ENCODE measurements at places on chromosomes 6 and 20.

- DNase-seq = no peak
Observed at GRCh38 chr6:88380083-88380482, 213.9 kb upstream of the CNR1 start.

DNA sequence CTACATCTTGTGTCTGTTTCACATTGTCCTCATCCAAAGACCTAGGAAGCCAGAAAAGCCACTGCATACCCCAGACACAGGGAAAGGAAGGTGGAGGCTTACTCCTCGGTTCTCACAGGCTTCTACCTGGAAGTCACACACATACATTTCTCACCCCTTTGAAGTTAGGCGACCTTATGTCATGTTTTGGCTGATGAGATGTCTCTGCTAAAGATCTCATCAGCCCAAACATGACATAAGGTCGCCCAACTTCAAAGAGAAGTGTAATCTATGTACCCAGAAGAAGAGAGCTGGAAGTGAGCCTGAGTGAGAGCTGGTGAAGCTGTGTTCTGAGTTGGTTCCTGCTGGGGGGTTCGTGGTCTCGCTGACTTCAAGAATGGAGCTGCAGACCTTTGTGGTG, 47.5 kb upstream of the SLC22A23 start:
- no peak for DNase-seq

- DNase-seq = no peak
Observed at GRCh38 chr6:29509239-29509638, 21.5 kb upstream of the MAS1L start.

- DNase-seq = no peak
Observed at GRCh38 chr6:142374965-142375733, 73.3 kb downstream of the ADGRG6 start.

- DNase-seq = no peak
Observed at GRCh38 chr6:121917263-121917829, 481.9 kb downstream of the GJA1 start.

DNA sequence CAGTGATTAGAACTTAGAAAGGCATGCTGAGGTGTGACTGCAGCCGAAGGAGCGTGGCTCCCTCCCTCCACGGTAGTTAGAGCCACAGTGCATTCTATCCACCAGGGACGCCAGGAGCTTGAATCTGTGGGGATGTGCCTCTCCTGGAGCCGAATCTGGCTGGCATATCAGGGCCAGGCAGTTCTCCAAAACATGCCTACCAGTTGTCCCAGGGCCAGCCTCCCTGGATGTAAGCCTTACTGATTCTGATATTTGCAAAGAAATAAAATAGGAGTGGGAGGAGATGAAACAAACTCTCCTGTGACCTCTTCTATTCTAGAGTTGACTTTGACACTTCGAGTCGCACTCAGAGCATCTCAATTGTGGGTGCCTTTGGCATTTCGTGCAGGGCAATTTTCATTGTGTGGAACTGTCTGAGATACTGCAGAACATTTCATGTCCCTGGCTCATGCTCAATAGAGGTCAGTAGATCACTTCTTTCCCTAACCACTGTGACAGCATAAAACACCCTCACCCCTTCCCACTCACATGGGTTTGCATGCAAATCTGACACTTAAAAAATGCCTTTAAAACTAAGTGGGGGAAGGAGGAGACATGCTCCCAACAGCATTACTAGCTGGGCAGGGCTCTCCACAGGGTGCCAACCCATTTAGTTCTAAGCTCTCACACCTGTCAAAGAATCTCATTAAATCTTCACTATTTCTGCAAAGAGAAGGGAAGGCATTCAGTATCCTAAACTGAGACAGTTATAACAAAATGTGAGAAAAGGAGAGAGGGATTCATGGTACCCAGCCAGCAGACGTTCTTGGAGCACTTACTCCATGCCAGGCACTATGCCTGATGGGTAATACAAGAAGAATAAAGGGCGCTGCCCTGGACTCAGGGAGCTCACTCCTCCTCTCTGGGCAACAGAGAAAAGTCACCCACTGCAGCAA, 378.9 kb downstream of the PREX1 start:
- DNase-seq = no peak

DNA sequence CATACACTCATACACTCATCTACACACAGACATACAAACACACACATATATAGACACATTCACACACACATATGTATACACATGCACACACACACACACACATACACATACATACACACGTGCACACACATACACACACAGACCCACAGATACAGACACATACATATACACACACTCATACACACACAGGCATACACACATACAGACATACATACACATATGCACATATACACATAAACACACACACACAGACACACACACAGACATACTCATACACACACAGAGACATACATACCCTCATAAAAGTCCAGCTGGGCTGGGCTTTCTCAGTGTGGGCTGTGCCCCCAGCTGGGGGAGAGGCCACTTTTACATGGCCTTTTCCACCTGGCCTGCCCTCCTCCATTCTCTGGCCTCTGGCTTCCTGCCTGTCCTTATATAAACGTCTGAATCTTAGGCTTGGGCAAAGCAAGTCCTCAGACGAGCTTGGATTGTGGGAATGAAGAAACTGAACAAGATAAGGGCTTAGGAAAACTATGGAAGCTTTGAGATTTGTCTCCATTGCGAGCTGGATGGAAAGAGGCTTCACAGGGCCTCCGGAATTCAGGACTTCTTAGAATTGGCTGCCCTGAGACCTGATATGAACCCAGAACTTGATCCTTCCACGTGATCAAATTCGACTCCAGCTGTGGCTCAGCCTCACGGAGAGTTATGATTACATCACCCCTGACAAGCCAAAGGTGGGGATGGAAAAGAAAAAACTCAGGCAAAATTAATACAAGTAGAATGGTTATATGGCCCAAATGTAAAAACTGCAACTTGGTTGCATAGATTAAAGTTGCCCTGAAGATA, 22.5 kb upstream of the CST3 start:
- peak; percentile 61 for DNase-seq

DNA sequence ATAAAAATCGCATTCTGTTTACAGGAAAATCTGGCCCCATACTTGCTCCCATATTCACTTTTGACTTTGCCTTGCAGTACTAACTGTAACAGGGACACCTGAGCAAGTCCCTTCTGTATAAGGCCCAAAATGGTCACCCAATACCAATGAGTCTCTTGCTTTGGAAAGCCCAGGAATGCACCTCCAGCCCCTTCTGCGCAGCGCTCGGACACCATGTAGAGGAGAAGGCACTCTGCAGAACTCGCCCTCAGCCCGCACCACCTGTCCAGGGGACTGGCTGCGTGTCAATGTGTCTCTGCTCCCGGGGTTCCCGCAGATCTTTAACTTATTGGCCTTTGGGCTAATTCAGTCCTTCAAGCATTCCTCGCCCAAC, 746 bp upstream of the PRND start:
- DNase-seq = no peak

- DNase-seq = no peak
Observed at GRCh38 chr6:12991435-12991834, 274.9 kb downstream of the PHACTR1 start.

- DNase-seq = no peak
Observed at GRCh38 chr6:157235600-157236039, 87.7 kb downstream of the TMEM242 start.

DNA sequence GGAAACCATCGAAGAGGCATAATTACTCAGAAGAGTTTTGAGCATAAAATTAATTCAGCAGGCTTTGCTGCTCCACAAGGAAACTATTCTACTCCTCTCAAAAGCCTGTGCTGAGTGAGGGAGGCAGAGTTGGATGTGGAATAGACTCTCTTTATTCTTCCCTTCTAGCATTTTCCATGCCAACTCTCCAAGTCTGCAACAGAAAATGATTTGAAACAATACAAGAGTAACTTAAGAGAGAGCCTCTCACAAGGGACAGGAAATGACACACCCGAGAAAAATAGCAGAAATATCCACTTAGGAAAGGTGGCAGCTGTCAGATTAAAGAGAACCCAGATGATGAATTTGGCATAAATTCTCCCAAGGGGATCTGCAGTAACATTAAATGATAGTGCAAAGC, 26.3 kb upstream of the LAMP5 start:
- DNase-seq = no peak

- DNase-seq = no peak
Observed at GRCh38 chr6:126040394-126040793, 54.1 kb downstream of the TRMT11 start.

- no peak for DNase-seq
Observed at GRCh38 chr6:7805850-7806214, 79.9 kb downstream of the BMP6 start.

DNA sequence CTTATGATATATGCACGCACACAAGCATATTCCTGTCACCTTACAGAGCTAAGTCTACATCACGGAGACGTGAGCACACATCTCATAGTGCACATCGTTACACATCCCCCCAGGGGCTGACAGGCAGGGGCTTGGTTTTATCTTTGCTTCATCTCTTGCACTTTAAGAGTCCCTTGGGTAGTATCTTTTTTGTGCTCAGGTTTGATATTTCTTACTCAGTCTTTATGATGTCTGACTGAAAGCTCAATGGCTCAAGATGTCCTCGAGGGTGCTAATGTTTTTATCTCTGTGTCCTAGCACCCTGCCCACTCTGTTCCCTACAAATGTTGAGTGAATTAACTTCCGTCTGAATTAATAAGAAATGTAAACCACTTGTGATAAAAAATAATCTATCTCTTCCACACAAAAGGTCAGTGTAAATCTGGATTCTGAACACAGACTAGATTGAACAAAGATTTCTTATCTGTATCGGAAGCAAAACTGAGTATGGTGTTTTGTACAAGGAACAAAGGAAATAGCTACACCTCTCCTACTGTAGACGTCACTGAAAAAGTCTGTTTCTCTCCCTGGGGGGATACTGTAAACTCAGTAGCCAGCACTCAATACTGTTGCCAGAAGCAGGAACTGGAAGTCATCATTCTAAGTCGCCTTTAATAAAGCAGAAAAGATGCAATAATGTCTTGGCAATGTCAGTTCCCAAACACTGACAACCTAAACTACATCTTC, 195.1 kb downstream of the PRKN start:
- no peak for DNase-seq

- no peak for DNase-seq
Observed at GRCh38 chr6:7239590-7239948, 73.4 kb downstream of the SSR1 start.

GRCh38 chr6:150783813-150784212, 81.7 kb upstream of the MTHFD1L start:
- DNase-seq = no peak

- no peak for DNase-seq
Observed at GRCh38 chr6:149359440-149359839, 40.6 kb upstream of the SUMO4 start.

DNA sequence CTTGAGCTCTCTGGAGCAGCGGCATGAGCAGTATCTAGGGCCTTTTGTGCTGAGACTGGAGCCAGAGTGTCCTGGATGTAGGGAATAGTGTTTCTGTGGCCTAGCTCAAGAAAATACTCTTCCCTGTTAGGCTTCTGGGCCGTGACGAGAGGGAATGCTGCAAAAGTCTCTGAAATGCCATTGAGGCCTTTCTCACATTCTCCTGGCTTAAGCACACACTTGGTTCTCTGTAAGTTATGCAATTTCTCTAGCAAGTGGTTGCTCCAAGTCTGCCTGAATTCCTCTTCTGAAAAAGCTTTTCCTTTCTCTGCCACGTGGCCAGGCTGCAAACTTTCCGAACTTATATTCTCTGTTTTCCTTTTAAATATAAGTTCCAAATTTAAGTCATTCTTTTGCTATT, 744.4 kb downstream of the GRIK2 start:
- DNase-seq = no peak

- no peak for DNase-seq
Observed at GRCh38 chr6:25487012-25487411, 165.0 kb upstream of the SCGN start.

GRCh38 chr6:104599821-104600638, 259.7 kb downstream of the HACE1 start:
- DNase-seq = no peak

DNA sequence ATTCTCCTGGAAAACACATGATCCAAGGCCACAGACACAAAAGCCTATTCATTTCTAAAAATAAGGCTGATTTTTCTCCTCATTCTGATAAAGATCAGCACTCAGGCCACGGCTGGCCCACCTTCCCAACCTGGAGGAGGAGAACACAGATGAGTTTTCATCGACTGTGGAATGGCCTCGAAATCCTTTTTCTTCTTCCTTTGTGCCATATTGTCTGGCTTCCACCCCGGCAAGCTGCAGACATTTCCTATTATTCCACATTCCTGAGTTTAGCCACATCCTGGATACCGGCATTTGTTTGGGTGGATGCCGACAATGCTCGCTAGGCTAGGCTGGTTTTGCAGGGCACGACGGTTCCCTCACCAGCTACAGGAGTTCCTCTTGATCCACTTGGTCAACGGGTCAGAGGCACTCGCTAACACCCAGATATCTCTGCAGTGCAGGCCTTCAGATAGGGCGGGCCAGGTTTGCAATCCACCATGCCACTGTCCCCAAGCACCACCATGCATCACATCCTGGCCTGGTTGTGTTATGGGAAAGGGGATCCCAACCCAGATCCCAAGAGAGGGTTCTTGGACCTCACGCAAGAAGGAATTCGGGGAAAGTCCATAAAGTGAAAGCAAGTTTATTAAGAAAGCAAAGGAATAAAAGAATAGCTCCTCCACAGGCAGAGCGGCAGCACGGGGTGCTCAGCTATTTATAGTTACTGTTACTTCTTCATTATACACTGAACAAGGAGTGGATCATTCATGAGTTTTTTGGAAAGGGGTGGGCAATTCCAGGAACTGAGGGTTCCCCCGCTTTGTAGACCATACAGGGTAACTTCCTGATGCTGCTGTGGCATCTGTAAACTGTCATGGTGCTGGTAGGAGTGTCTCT, 4.2 kb upstream of the CTSZ start:
- no peak for DNase-seq

DNA sequence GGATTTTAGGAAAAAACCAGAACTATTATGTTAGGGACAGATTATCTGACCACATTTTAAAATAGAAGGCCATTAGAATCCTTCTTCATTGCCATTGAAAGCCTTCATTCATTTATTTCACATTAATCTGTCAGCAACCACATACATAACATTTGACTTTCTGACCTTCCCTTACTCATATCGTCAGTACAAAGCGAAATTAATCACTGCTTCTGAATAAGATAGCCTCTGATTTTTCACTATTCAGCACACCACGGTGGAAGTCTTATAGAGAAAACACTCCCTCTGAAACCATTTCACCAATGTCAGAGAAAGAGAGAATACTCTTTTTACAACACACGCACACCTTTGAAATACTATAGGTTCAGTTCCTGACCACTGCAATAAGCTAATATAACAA, 442.5 kb upstream of the ID4 start:
- DNase-seq = no peak

- no peak for DNase-seq
Observed at GRCh38 chr20:45325371-45325770, 17.3 kb upstream of the MATN4 start.

DNA sequence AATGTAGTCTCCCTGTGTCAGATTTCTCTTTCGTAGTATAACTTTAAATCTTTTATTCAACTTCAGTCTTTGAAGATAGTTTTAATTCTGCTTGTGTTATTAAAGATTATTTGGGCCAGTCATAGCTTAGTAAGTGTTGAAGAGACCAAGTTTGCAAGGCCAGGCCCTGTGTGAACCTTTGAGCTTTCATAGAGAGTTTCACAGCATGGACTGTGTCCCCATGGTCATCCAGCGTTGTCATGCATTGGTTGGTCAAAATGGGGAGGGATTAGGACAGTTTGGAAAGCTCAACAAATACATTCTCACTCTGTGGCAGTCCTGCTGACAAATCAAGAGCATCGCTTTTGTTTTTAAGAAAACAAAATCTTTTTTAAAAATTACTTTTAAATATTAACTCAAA, 74.6 kb upstream of the FAM83B start:
- no peak for DNase-seq

- no peak for DNase-seq
Observed at GRCh38 chr20:49635166-49635565, 67.2 kb upstream of the PTGIS start.

GRCh38 chr6:33822575-33823395, 19.0 kb upstream of the MLN start:
- peak; percentile 66 for DNase-seq
